ENCODE measurements at places on chromosomes 3 and 15.

GRCh38 chr15:63923993-63924950 is 90.5 kb upstream of the HERC1 start:
- no peak for DNase-seq

DNA sequence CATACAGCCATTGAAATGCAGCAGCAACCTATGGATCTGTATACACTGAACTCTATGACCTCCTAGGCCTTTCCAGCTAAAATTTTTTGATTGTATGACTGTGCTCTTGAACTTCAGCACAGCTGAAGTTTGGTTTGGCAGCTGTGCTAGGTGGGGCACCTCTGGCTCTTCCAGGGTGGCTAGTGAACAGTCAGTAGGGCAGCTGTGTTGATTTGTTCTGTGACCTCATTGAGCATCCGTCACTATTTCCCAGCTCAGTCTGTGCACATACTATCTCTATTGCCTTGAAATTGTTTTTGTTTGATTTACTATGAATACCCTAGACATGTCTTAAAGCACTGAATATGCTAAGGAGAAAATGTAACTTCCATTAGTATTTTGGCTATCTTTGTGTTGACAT is 363.2 kb upstream of the NAALADL2 start:
- no peak for DNase-seq

DNA sequence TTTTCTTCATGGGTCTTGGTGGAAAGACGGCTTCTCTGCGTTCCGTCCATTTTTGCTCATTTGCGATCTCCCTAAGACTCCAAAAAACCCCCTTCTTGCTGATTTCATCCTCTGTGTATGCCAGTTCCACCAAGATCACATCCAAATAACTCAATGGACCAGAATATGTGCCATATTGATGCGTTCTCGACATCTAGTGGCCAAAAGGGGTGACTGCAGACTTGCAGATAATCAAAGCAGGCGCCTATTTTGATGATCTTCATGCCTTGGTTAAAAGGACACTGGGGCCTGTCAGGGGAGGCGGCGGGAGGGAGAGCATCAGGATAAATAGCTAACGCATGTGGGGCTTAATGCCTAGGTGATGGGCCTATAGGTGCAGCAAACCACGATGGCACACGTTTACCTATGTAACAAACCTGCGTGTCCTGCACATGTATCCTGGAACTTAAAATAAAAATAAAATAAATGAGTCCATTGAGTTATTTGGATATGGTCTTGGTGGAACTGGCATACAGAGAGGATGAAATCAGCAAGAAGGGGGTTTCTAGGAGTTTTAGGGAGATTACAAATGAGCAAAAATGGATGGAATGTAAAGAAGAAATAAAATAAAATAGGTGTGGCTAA is 104.2 kb upstream of the RAD18 start:
- DNase-seq = peak; percentile 40

- DNase-seq = no peak
Observed at GRCh38 chr15:63109920-63110319, 11.7 kb upstream of the LACTB start.

- no peak for DNase-seq
Observed at GRCh38 chr3:133754455-133754854, 8.3 kb downstream of the TF start.

DNA sequence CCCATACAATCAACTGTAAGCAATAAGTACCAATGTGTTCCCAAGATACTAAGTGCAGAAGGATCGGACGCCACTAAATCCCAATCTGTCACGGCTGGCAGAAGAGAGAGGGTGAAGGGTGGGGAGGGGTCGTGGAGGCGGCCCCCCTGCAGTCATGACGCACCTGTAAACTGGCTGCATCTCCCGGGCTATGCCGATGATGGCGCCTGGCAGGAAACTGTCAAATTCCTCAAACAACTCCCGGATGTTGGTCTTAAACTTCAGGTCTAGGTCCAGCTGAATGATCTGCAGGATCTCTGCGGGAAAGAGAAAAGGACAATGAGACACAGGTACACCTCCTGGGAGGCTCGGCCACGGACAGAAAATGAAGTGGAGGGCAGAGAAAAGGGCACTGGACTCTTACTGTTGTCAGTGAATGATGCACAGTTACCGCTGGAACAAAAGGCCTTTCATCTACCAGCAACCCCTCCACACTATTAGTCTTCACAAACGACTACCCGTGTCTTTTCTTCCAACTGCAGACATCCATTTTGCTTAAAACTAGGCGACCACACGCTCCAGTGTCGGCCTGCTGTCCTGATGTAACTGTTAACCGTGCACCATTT is 114.6 kb downstream of the XXYLT1 start:
- no peak for DNase-seq

DNA sequence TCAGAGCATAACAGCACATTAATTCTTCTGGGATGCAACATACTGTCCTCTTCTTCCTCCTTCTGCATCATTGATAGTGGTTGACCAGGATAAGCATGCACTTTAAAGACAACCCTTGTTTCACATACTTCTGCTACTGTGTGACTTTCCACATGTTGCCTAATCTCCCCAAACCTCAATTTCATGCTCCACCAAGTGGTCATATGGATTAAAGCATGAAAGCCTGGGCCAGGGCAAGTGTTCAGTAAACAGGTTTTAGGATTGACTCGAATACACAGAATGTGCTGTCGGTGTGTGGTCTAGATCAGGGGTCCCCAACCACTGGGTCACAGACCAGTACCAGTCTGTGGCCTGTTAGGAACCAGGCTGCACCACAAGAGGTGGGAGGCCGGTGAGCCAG is 22.5 kb upstream of the BFSP2 start:
- DNase-seq = no peak

DNA sequence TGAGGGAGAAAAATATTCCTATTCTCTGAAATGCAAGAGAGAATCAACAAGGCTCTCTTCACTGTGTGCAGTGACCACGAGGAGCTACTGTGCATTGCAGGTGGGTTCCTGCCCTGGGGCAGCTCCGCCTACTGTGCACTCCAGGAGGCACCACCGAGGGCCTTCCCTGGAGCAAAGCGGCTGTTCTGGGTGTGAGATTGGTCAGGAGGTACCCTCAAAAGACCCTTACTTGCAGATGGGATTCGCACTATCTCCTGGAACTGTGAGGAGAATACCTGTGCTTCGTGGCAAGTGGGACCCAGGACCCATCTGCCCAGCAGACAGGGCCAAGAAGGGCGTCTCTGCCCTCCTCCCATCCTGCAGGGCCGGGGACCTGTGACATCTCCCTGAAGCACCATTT is 68.9 kb downstream of the CYFIP1 start:
- DNase-seq = no peak

- DNase-seq = no peak
Observed at GRCh38 chr3:87370007-87370406, 93.6 kb upstream of the POU1F1 start.

- DNase-seq = no peak
Observed at GRCh38 chr3:176848431-176849214, 348.7 kb downstream of the TBL1XR1 start.

DNA sequence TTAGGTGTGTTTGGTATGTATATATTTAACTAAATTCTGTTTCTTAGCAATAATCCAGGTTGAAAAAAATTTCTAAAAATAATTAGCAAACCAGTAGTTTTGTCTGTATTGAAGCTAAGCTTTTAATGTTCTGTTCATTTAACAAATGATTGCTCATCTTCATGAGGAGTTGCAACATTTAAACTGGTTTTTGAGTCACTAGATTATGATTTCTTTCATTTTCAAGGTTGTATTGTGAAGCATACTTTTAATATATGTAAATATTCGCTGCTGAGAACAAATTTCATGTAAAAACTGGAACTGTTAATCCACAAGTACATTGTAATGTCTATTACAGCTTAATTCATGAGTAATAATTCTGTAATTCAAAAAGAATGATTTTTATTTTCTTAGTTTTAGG is 192.7 kb downstream of the MBNL1 start:
- no peak for DNase-seq
